HFF-Myc (cell line): ENCODE measurements at places on chromosomes 7 and 10.
A peak's percentile ranks its signal among the peaks of the same experiment; 100 is the strongest.

- no peak for DNase-seq
These were observed 113.0 kb upstream of the PCDH15 start for GRCh38 chr10:54914049-54914448.

DNA sequence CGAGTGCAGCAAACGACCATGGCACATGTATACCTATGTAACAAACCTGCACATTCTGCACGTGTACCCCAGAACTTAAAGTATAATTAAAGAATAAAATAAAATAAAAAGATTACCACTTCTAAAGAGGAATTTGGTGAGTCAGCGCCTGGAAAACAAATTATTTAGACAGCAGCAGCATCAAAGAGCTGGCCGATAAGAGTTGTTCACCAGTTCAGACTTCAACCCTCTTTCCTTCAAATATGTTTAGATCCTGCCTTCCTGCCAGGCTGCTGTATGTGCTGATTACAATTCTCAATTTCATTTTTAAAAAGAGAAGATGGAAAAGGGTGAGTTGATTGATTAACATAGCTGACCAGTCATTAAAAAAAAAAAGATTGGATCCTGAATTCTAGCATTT lies 672.0 kb upstream of the NRP1 start:
- no peak for DNase-seq

DNA sequence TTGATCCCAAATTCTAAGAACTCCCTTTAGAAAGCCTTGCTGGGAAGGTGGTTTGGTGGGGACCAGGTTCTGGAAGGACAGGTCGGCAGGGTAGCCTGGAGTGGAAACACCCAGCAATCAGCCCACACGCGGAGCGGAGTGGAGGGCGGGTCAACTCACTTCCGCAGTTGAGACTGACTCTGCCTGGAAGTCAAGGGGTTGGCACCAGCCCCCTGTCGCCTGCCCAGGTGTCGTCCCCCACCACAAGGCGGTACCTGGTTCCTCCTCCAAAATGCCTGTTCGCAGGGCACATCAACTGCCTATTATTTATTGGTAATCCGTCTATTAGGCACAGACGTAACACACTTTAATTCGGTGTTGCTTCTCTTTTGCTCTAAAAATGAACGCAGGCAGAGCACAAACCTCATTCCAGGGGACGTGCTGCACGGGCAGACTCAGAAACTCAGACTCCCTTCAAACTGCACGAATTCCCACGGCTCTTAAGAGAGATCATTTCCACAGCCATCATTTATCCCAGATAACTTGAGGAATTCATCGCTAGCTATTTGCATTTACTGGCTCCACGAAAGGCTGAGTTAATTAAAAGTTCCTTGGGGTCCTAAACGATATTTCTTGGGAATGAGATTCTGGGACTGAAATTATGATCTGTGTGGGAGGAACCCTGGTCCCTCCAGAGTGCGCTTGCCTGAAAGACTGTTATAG lies 248.2 kb upstream of the PPP2R2D start:
- no peak for DNase-seq

GRCh38 chr10:11057994-11058393 lies 40.3 kb downstream of the CELF2 start:
- no peak for DNase-seq

DNA sequence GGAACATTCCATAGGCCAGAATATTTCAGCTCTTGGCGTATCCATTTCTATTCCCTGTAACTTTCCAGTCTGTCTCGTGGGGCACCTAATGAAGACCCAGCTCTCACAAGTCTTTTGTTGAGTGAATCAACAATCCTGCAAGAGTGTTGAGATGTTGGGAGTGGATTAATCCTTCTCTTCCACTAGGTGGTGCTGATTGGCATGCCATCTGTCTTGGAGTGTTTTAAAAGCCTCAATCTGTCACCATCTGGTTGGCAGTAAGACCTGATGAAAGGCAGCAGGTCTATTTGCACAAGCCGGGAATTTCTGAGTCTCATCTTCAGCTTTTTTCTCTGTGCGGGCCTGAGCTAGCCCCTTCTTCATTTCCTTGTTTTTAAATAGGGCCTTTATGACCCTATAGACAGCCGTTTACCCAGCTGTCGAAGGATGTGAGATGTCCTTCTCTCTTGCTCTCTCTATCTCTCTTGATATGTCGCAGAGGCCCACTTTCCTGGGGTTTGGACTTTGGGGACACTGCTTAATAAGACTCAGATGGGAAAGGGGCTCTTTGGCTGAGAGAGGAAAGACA lies 180.5 kb downstream of the ZNF365 start:
- no peak for DNase-seq

DNA sequence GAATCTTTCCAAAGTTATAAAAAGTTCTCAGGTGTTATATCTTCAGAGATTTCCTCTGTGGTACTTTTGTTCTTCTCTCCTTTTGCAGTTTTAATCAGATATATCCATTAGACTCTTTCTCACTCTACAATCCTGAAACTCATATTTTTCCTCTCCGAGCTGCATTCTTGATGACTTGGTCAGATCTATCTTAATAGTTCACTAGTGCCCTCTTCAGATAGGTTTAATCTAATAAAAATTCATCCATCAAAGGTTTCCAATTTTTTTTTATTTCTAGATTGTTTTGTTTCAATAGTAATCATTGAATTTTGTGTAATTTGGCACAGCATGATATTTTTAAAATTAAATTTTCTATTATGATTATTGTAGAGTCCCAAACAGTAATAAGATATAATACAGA lies 21.8 kb upstream of the DGKB start:
- DNase-seq: no peak

GRCh38 chr10:102342958-102343357 lies 52.5 kb upstream of the NFKB2 start:
- DNase-seq: no peak

DNA sequence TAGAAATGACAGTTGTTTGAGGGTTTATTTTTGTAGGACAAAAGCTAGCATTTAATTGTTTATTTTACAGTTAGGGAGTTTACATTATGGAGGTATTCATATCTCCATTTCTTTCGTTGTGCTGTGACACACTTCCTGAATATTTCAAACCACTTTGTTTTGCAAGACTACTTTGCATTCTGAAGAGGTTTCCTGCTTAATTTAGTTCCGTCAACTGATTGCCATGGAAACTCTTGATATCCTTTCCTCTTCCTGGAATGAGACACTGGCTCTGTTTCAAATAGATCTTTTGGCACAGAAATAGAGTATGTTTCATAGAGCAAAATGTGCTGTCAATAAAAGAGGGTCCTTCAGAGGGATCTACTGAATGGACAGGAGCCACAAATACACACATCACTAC lies 159.5 kb upstream of the AGR3 start:
- DNase-seq: peak; percentile 75

DNA sequence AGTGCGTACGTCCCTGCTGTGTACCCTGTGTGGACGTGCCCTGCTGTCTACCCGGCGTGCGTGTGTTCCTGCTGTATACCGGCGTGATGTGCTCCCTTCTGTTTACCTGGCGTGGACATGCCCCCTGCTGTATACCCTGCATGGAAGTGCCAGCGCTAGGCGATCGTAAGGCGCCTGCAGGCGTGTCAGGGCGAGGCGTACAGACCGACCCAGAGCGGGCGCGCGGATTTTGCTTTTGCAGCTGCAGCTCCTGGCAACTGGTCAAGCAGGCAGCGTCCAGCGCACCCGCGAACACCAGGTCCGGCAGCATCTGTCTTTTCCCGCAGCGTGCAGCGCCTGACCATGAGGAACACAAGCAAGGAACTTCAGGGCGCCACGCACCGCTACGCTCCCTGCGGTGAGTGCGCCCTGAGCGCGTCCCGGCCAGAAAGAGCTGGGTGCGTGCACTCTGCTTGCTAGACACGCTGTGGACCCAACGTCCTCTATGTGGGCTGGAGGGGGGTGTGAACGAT lies 680 bp downstream of the C7orf57 start:
- no peak for DNase-seq

DNA sequence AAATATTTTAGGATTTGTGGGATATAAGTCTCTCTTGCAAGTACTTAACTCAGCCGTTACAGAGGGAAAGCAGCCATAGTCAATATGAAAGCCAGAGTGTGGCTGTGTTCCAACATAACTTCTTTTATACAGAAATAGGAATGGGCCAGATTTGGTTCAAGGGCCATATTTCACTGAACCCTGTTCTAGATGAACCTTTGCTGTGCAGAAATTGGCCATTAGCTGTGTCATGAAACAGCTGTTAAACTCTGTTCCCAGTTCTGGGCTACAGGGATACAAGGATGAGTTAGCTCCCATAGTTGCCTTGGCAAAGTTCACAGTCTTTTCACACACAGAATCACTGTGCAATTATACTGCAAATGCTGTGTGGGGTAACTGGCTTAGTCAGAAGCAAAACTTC lies 213.9 kb upstream of the LRRN3 start:
- no peak for DNase-seq

- no peak for DNase-seq
These were observed 13.0 kb upstream of the FRA10AC1 start for GRCh38 chr10:93715345-93715744.

DNA sequence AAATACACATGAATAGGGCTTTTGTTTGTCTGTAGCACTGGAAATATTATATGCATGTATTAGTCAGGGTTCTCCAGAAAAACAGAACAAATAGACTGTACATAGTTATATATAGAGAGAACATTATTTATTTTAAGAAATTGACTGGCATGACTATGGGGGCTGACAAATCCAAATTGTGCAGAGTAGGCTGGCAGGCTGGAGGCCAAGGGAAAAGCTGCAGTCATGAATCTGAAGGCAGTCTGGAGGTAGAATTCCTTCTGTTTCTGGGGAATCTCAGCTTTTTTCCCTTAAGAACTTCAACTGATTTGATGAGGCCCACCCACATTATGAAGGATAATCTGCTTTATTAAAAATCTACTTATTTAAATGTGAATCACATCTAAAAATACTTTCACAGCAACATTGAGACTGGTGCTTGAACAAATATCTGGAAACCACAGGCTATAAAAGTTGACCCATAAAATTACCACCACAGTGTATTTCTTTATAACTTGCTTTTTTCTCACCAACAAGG lies 344.2 kb upstream of the KIAA1217 start:
- DNase-seq: no peak

DNA sequence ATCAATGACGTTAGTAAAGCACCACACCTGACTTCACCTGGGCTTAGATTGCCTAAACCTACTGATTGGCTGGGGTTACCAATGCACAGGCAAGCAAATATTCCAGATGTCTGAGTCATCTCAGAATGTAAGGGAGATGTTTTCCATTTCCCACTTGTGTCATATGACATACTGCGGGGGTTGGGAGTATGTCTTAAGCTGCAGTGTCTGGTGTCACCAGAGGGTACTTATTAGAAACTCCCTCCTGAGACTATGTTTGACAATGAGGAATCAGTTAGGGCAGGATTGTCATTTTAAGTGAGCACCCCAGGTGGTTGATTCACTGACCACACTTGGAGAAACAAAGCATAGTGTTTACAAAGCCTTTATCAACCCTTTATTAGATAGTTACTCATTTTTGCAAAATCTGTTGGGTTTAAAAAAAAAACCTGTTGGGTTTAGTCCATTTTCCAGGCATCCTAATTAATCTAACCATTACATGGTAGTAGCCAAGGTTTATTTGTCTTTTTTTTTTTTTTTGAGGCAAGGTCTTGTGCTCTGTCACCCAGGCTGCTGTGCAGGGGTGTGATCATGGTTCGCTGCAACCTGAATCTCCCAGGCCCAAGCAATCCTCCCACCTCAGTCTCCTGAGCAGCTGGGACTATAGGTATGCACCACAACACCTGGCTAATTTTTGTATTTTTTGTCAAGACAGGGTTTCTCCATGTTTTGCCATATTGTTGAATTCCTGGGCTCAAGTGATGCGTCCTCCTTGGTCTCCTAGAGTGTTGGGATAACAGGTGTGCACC lies 72.5 kb downstream of the CDK6 start:
- peak; percentile 75 for DNase-seq

- DNase-seq: no peak
These were observed 19.7 kb upstream of the DDC start for GRCh38 chr7:50584793-50585408.

GRCh38 chr7:93980744-93981479 lies 23.2 kb downstream of the BET1 start:
- no peak for DNase-seq

GRCh38 chr7:157976406-157976805 lies 611.2 kb downstream of the PTPRN2 start:
- no peak for DNase-seq

GRCh38 chr7:40986351-40986873 lies 716.5 kb downstream of the INHBA start:
- DNase-seq: no peak

DNA sequence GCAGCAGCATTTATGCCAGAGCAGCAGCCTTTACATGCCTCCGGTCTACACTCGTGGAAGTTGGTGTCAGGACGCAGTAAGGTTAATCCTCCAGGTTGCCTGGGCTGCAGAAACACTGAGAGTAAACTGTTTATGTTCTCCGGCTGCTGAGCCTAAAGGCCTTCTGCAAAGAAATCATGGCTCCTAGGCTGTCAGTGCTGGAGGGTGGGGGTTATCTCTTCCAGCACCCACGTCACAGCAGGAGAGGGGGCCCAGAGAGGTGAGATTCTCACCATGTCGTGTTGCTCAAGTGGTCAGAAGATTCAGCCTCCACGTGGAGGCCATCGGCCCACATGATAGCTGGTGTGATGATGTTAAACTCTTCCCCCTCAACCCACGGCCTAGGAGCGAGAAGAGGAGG lies 41.2 kb downstream of the COL13A1 start:
- DNase-seq: no peak

- no peak for DNase-seq
These were observed 84.0 kb downstream of the LRGUK start for GRCh38 chr7:134210976-134211663.

- no peak for DNase-seq
These were observed 118.2 kb upstream of the DPP6 start for GRCh38 chr7:153934048-153934447.

DNA sequence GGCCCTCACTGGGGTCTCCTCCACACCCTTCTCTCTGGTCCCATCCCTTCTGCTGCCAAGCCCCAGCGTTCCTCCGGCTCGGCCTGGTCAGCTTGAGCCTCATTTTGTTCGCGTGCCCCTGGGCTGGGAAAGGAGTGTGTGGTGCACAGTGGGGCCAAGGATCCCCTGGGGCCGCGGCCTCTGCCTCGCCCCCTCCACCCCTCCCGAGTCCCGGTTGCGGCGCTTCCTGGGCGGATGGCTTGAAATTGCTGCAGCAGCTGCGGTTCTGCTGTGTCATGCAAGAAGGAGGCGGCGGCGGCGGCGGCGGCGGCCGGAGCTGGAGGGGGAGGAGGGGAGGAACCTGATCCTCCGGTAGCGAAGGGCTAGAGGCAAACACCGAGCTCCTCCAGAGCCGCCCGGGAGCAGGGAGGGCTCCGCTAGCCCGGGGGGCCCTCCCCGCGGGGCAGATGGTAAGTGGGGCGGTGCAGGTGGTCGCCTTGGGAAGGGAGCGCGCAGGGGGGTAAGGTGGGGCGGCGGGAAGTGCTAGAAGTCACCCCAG lies 217.8 kb upstream of the MKLN1 start:
- no peak for DNase-seq

GRCh38 chr7:277228-277627 lies 12.7 kb upstream of the FOXL3 start:
- no peak for DNase-seq

DNA sequence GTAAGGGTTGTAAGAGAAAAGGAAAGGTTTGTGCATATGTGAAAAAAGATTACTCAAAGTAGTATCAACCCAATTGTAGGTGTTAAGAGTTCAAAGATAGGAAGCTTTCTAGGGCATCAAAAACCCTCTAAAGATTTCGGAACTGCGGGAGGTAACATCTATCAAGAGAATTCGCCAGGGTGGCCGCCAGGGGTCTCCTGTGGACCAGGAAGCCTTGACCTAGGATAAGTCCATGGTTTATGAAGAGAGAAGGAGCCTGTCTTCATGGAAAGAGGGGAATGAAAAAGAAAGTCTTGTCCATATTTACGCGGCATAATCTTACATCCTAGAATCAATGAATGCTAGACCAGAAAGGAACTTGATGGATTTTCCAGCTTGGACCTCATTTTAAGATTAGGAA lies 140.7 kb upstream of the CALCR start:
- peak; percentile 7 for DNase-seq
